ENCODE measurements at places on chromosomes 5 and 9. TPM values are rescaled to one million over a fixed set of nuclear protein-coding genes. Genes with fewer than 3 reads are reported as not detected.

DNA sequence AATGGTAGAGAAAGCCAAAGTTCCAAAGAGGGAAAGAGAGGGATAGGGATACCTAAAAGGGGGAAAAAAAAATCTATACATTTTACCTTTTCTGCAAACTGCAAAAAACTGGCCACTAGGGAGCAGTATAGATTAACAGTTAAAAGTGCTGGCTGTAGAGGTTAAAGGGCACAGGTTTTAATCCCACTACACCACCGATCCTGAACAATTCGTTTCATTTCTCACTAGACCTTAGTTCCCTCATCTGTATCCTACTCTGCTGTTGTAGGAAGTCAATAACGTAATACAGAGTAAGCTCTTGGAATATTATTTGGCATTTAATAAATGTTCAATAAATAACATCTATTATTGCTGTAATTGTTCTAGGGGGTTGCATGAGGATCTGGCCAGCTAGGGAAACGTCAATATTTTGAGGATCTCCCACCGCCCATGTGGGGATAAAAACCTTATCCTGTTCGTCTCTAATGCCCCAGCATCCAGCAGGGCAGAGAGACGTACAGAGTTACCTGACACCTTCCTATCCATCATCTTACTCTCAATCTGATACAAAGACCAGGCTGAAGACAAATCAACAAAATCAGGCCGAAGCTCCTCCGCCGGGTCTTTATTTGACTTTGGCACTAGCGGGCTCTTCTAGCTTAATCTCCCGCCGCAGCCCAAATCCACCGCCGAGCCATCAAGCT is 757 bp downstream of the CDC26 start:
- no peak for DNase-seq

- DNase-seq: no peak
Measured at GRCh38 chr5:74328221-74328630, 312.3 kb downstream of the ENC1 start.

GRCh38 chr5:76376148-76376865 is 26.8 kb upstream of the IQGAP2 start:
- no peak for DNase-seq

GRCh38 chr9:112810696-112811490 is 60.3 kb downstream of the SNX30 start:
- DNase-seq: no peak

DNA sequence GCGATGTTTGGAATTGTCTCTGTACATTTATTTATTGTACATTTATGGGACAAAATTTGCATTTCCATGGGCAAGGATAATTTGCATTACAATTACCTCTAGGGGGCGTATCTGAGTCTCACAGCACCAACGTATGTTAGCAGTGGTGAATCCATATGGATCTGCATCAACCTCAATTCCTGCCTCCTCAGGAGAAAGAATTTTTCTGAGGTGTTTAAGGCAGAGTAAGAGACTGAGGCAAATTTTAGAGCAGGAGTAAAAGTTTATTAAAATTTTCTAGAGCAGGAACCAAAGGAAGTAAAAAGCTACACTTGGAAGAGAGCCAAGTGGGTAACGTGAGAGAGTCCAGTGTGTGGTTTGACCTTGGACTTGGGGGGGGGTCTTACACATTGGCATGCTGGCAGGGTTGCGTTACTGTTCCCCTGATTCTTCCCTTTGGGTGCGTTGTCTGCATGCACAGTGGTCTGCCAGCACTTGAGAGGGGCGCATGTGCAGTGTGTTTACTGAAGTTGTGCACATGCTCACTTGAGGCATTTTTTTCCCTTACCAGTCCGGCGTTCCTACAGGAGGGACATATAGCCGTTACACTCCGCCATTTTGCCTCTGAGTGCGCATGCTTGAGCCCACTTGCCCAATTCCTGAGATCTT is 21.0 kb upstream of the RAB14 start:
- DNase-seq: no peak

- DNase-seq: no peak
Measured at GRCh38 chr5:171810227-171810626, 24.6 kb downstream of the SMIM23 start.

GRCh38 chr5:157571357-157571827 is 4.2 kb downstream of the ADAM19 start:
- DNase-seq: no peak

GRCh38 chr5:95956021-95956899 is 5.4 kb downstream of the ELL2 start:
- no peak for DNase-seq

- no peak for DNase-seq
Measured at GRCh38 chr5:164433106-164433870, 927.9 kb downstream of the MAT2B start.

DNA sequence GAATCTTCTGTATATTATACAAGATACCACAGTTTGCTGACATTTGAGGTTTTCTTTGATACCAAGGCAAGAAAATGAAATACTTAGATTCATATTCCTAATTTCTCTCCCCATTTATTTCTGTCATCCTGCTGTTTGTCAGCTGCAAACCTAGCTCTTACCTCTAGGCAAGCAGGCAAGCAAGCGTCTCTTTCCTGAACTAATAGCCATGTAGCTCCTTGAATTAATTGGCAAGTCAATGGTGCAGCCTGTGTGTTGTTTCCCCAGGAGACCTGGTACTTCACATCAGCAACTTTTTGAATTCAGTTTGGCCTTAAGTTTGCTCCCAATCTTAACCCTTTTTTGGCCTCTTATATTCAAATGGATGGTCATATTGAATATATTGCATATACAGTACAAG is 573.6 kb upstream of the ARRDC3 start:
- DNase-seq: no peak

GRCh38 chr9:76897804-76898525 is 7.9 kb downstream of the PRUNE2 start:
- no peak for DNase-seq

The TGFBI gene
- total RNA-seq: 18.8 TPM

The LEAP2 gene
- total RNA-seq: 9.9 TPM

The PCDHA13 gene
- total RNA-seq: not detected

The NR5A1 gene
- total RNA-seq: 0.11 TPM
